ENCODE measurements at places on chromosomes 5 and 9.
A peak's percentile ranks its signal among the peaks of the same experiment; 100 is the strongest.

- DNase-seq: no peak
Observed at GRCh38 chr5:151800532-151800931, 28.8 kb downstream of the G3BP1 start.

- no peak for DNase-seq
Observed at GRCh38 chr9:3931996-3932906, 367.6 kb downstream of the GLIS3 start.

GRCh38 chr5:5751498-5751897 is 329.0 kb downstream of the ICE1 start:
- DNase-seq: no peak

DNA sequence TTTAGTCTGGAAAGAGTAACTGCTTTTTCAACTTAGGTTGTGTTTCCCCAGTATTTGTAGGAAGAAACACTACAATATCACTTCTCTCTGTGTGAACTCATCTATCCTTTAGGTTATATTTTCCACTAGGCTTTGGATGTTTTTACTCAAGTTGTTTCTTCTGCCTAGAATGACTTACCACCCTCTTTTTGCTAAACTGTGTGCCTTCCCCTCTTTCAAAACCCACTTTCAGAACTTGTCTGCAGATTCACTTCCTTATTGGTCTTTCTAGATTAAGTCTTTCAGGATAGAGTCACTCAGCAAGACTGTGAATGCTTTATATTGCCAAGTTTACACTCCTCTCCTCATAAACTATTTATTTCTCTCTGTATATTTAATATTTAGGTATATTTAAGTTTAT is 14.2 kb upstream of the CAST start:
- no peak for DNase-seq

GRCh38 chr9:131697097-131697496 is 42.8 kb downstream of the RAPGEF1 start:
- no peak for DNase-seq

- DNase-seq: peak; percentile 52
Observed at GRCh38 chr9:68653141-68653595, 51.9 kb upstream of the PIP5K1B start.

DNA sequence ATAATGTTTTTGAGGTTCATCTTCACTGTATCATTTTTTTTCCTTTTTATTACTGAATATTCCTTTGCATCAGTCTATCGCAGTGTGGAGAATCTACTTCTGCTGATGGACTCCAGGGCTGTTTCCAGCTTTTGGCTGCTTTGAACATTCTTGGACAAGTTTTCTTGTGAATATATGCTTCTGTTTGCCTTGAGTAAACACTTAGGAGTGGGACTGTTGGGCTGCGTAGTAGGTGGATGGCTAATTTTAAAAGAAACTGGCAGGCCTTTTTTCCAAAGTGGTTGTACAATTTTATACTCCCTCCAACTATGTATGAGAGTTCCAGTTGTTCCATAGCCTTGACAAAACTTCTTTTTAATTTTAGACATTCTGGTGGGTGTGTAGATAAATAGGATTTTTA is 102.4 kb downstream of the WDR41 start:
- DNase-seq: no peak

- no peak for DNase-seq
Observed at GRCh38 chr5:87392170-87392569, 20.6 kb downstream of the CCNH start.

- no peak for DNase-seq
Observed at GRCh38 chr9:127451608-127451857, 223 bp downstream of the LRSAM1 start.

DNA sequence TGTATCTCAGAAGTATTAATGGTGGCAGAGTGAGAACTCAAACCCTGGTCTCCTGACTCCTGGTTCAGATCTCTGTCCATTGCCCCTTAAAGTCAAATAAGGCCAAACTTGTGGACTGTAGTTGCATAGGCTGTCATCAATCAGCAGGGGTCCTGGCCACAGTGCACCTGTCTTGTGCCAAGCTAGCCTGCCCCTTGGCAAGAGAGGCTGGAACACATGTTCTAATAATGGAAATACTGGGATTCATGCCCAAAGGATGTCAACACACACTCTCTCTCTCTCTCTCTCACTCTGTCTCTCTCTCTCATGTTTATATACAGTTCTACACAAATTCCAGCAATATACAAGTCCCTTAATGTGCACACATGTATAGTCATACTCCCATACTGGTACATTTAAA is 44.3 kb downstream of the GLRA1 start:
- DNase-seq: no peak

DNA sequence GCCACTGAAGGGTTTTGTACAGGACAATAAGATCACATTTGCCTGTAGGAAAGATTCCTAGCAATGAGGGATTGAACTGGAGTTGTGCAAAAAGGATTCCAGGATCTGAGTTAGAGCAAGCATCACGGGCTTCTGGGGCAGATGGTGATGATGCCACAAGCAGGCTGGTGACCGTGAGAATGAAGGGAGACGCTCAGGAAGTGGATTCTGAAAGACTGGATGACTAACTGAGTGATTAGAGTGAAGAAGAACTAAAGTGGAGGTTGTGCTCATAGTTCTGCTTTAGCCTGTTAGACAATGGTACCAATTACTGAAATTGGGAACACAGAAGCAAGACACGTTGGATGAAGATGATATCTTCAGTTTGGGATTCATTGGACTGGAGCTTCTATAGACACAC is 168.2 kb downstream of the CD180 start:
- DNase-seq: peak; percentile 21
